SK-N-DZ (cell line): ENCODE measurements at places on chromosomes 6 and 20.

GRCh38 chr6:4129446-4129845 is 5.9 kb downstream of the ECI2 start:
- DNase-seq: no peak

- DNase-seq: no peak
Measured at GRCh38 chr6:126540161-126540560, 200.2 kb downstream of the CENPW start.

GRCh38 chr6:88386167-88386566 is 220.0 kb upstream of the CNR1 start:
- no peak for DNase-seq

DNA sequence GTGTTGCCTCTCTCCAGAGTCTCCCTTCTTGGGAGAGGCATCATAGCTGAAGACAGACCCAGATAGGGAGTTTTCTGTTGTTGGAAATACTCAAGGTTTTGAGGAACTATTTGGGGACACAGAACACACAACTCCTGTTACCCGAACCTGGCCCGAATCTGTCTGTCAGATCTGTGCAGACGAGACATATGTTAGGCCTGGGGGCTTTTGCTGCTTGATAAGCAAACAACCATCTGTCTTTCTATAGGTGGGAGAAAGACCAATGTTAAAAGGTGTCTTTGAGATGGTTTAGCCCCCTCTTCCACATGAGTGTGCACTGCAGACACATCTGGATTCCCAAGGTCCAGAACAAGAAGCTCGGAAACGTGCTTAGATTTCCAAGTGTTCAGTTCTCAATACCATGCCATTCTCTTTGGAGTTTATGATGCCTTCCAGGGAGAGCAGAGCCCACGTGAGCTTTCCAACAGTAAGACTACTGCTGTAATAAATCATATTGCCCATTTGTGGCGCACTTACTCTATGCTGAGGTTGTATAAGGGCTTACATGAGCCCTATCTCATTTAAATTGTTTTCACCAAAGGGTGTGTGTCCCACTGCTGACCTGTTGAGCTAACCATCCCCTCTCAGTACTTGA is 3.8 kb upstream of the STX16 start:
- no peak for DNase-seq

GRCh38 chr6:113982055-113982550 is 11.2 kb upstream of the HDAC2 start:
- no peak for DNase-seq

- peak; percentile 80 for DNase-seq
Measured at GRCh38 chr20:58870293-58871014, 17.9 kb downstream of the GNAS start.

DNA sequence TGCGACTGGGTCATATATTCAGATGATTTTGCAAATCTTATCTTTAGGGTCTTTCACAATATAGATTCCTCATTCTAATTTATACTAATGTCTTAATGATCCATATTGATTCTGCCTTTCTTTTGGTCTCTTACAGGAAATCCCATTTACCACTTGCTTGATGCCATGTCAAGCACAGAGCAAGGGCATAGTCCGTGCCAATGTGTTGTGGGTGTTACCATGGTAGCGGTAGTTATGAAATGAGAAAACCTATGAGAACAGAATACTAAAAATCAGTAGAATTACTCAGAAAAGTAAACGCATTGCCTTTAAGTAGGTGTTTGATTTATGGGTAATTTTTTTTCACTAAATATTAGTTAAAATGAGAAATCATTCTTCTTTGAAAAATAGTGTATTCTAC is 153.9 kb upstream of the RAB32 start:
- no peak for DNase-seq

- DNase-seq: no peak
Measured at GRCh38 chr20:49594143-49594930, 26.4 kb upstream of the PTGIS start.

DNA sequence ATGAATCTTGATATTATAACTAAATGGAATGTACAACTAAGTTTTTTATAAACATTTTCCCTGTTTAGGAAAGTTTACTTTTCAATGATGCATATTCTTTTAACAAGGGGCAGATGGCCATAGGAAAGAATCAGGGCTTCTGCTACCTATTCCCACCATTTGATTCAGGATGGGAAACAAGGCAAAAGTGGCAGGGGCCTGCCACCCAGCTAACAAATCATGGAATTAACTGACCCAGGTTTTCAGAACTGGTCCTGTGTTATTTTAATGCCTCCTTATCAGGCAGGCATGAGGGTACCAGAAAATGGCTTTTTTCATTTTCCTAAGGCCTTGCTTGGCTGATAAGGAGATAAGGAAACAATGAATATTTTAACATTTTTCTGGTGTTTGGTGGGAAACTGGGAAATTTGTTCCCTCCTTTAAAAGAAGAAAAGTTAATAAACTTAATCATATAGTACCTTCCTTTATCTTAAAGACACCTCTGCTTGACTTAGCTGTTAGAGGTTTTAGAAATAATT is 6.7 kb downstream of the POU3F2 start:
- no peak for DNase-seq

GRCh38 chr6:156630613-156631302 is 146.4 kb upstream of the ARID1B start:
- DNase-seq: no peak

DNA sequence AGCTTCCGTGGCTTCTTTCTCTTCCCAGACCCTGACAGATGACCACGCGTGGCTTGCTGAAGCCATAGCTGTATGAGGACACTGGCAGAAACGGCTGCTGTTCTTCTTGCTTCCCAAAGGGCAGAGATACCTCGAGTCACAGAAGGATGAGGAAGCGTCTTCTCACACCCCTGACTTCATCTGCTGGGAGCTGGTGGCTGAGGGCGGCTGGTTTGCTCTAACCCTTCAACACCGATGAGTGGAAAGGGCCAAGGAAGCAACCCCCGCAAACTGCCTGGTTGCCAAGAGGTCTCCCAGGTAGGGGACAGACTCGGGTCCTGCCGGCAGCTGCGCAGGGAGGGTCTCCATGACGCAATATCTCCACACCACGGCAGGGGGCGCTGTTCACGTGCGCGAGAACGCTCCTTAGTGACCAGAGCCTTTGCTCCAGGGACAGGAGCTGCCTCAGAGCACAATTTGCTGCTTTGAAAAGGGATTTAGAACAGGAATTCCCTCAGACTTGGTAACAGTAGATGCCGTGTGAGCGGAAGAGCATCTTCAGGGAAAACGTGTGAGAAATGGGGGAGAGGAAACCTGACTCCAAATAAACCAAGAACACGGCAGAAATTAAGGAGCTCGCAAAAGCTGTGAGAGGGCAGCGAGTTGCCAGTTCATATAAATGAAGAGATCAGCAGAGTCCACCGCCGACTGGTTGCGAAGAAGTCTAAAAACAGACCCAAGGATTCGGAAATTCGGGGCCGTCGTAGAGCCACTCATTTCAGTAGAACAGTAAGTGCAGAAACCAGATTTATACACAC is 80.2 kb downstream of the ERMARD start:
- peak; percentile 72 for DNase-seq

- no peak for DNase-seq
Measured at GRCh38 chr20:34302312-34302722, 838 bp downstream of the AHCY start.

DNA sequence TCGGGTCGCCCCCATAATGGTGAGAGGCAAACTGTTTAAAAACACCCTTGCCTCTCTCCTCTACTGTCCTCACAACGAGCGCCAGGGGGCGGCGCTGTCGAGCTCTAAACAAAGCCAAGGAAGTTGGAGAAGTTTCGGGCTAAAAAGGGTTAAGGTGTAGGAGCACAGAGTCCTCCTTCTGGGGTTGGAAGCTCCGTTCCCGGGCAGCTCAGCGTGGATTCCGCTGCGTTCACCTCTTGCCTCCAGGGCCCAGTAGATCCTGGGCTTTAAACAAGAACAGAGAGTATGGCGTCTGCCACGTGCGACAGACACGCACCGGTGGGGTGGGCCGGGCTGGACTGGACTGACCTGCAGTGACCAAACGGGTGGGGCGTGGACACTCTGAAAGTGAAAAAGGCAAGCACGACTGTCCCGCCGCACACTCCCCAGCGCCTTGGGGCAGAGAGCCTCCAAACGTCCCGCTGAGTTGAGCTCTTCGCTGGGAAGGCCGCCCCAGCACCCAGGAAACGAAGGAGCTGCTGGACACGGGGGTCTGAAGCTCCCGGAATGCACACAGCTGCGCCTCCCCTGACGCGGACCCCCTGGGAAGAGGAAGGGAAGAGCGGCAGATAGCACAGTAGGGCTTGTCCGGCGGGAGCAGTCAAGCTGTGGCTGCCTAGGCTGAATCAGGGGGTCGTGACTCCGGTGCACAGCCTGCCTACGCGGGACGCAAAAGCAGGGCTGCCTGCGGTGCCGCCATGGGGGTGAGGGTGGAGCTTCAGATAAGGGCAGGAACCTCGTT is 1.6 kb upstream of the THBD start:
- DNase-seq: no peak

DNA sequence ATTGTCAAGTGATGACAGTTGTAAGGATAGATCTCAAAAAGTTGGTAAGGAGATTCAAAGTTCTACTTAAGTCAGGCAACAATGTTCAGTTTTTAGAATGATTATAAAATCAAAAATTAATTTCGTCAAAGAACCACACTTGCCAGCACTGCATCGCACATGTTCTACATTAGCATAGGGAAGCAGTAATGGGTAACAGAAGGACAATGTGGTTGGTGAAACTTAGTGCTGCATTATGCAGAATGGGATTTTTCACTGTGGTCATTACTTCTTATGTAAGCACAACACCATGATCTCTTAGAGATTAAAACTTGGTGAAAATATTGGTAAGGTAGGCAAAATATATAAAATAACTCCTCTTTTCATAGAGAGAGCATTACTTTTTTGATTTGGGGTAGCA is 173.7 kb upstream of the THEMIS start:
- DNase-seq: no peak

DNA sequence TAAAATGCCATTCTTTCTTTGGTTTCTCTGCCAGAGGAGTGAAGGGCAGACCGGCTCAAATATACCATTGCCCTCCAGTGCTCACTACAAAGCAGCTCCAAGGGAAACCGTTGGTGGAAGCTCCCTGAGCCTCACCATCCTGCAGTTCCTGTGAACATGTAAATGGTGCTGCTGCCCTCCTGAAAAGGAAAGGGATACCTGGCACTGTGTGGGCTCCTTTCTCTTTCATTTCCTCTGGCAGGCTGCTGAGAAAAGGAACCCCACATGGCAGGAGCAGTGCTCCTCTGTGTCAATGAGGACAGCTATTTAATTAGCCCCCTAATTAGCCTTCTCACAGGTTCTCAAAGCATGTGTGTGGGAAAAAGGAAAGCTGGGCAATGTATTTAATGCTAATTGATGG is 142.5 kb downstream of the KLHL32 start:
- no peak for DNase-seq

DNA sequence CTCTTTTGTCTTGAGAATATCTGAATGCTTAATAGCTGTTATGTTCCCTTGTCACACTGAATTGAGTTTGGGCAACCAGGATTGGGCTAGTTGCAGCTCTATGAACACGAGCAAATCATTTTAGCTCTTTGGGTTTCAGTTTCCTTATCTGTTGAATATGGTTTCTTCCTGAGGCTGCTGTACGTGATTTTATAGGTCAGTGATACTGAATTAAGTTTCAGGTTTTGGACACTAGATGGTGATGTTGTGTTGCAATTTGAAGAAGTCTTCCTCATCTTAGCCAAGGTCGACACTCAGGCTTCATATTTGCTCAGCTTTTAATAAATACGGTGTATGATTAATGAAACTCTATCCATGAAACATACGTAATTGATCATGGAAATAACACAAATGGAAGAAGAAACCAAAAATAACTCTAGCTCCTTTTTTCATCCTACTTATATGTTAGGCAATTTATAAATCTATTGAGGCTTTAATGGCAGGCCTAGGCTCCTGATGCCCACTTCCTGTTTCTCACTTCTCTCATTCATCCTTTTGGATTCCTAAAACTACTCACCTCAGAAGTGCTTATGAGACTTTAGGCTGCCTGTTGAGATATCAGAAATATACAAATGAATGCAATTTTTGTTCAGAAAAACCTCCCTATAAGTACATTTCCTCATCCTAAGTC is 354.1 kb upstream of the MAP3K7 start:
- peak; percentile 80 for DNase-seq

DNA sequence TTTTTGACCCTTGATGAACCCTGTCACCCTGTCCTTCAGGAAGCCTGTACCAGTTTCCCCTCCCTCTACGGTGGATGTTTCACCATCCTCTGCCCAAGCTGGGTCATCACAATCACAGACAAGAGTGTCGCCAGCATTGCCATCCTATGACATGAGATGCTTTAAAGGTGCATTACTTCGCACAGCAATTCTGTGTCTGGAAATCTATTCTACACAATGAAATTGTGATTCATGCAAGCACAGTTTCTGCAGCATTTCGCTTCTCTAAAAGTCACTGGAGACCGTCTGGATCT is 2.5 kb upstream of the ULBP2 start:
- no peak for DNase-seq
